ENCODE measurements at places on chromosomes 12 and 14.

- DNase-seq = peak; percentile 28
Measured at GRCh38 chr14:76876076-76876475, 49.9 kb downstream of the LRRC74A start.

GRCh38 chr12:6066651-6067050 lies 57.8 kb downstream of the VWF start:
- DNase-seq = no peak

DNA sequence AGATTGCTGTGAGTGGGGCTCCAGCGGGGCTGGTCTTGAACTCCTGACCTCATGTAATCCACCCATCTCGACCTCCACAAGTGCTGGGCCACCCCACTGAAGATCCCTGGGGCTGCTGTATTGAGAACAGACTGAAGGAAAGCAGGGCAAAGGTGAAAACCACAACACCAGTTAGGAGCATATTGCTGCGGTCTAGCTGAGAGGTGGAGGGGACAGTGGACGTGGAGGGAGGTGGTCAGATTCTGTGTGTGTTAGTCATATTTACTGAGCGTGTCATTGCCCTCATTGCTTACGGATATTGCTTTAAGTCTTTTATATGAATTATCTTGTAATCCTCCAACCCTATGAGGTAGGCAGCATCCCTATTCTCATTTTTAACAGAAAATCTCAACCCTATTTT lies 69.0 kb upstream of the OVCH1 start:
- no peak for DNase-seq

GRCh38 chr12:120109570-120110267 lies 6.8 kb downstream of the RAB35 start:
- DNase-seq = no peak

DNA sequence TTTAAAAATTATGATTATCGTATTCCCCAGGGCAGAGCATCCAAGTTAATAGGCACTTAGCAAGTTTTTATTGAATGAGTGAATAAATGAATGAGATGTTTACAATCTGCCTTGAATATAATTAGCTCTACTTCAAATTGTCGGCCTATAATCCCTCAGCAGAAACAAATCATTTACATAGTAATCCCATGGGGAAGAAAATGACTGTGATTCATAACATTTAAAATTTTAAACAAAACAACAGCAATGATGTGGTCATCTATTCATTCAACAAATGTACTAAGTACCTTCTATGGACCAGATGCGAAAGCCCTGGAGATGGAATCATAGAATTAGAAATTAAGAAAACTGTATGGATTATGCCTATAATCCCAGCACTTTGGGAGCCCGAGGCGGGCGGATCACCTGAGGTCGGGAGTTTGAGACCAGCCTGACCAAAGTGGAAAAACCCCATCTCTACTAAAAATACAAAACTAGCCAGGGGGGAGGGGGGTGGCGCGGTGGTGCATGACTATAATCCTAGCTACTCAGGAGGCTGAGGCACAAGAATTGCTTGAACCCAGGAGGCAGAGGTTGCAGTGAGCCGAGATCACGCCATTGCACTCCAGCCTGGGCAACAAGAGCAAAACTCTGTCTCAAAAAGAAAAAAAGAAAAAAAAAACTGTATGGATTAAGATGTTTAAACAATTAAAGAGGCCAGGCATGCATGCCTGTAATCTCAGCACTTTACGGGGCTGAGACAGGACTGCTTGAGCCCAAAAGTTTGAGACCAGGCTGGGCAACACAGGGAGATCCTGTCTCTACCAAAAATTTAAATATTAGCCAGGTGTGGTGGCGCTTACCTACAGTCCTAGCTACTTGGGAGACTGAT lies 17.7 kb upstream of the MDM2 start:
- DNase-seq = no peak

DNA sequence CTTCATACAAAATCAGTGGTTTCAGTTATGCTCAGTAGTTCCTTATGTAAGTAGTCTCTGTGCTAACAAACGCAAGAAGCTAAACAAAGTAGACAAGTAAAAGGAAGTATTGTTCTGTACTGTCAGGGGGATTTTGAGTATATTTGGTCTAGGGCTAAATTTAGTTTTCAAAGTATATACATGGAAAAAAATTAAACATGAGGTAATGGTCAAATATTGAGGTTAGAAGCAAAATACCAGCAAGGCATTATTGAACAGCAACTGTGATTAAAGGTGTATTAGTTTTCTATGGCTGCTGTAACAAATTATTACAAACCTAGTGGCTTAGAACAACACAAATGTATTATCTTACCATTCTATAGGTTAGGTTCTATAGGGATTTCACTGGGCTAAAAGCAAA lies 18.8 kb downstream of the GNG2 start:
- no peak for DNase-seq

- no peak for DNase-seq
Measured at GRCh38 chr12:121093487-121093891, 39.2 kb upstream of the P2RX7 start.

DNA sequence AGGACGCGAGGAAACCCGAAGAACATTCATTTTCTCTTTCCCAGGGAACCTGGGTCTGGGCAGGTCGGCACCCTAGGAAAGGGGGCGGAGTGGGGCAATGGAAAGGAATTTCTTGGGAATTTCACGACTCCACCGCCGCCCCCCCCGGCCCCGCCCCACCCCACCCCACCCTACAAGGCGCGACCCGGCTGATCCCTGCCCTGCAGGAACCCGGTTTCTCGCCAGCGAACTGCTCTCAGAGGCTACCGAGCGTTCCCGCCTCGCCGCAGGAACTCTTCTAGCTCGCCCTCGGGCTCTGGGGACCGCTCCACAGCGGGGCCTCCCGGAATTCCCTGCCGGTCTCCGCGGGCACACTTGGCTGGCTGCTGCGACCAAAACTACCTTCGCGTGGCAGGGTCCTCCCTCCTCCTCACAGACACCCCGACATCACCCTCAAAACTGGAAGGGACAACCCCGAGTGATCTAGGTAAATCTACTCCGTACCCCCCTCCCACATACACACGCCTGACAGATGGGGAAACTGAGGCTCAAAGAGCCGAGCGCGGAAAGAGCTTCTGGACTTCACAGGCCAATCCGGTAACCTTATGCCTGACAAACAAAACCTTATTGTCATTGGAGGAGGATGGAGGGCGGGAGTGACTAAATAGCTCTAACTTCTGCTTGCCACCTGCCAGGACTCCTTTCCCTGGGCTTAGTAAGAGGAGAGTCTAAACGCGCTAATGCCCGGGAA lies 785 bp upstream of the ACTN1 start:
- no peak for DNase-seq

- no peak for DNase-seq
Measured at GRCh38 chr12:29148911-29149690, at the start of gene FAR2. Gene FAR2 (plus strand): TSS chr12:29149278. CDS start chr12:29270450, 121,172 bp downstream.

DNA sequence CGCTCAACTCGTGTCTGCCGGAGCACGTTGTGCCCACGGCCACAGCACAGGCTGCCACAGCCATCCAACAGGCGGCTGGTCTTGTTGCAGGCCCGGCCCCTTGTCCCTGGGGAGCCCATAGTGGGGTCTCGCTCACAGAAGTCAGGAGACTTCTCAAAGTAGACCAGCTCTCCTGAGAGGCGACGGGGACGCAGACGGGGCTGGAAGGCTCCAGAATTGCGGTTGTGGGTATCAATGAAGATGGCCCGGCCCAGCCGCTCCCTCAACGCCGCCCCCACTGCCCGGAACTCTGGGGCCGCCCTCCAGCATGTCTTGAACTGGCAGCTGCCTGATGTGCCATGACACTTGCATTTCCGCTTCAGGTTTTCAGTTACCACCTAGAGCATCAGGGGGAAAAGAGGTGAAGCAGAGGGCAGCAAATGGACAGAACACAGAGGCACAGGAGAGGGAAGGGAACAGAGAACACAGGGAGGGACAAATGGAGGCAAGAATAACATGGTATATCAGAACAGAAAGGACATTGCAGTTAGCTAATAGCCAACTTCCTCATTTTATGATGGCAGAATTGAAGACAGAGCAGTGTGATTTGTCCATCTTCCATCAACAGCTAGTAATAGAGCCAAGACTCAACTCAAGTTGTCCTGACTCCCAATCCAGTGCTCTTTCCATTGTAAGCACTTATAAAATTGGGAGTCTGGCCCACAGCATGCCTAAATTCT lies 5.2 kb downstream of the WNT10B start:
- DNase-seq = no peak

DNA sequence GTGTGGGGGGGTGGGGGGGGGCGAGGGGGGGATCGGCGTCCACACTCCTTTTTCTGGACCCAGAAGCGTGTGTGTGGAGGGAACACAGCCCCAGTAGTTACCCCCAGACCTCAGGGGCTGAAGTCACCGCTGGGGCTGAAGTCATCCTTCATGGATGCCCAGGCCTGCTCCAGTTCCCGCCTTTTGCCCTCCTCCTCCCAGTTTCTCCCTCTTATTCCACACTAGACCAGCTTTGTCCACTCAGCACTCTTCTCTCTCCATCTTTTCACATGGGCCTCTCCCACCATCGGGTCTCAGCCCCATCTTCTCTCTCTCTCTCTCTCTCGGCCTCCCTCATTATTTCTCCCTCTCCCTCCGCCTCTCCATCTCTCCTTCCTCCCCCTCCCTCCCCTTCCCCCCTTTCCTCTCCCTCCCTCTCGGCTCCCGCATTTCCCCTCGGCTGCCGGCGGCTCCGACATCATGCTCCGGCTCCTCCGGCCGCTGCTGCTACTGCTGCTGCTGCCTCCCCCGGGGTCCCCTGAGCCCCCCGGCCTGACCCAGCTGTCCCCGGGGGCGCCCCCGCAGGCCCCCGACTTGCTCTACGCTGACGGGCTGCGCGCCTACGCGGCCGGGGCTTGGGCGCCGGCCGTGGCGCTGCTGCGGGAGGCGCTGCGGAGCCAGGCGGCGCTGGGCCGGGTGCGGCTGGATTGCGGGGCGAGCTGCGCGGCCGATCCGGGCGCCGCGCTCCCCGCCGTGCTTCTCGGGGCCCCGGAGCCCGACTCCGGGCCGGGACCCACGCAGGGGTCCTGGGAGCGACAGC lies at the start of gene P3H3:
Gene P3H3, plus strand, starts transcription at position 426 of the 799 bp plus-strand sequence. Its CDS starts 34 bp downstream, at position 460.
- no peak for DNase-seq

All from activated CD8-positive, alpha-beta memory T cell treated with anti-CD3 and anti-CD28 coated beads for 4 hours (primary cell).